Cortex of kidney (tissue), 1 donor: ENCODE measurements at places on chromosomes 6 and 20.

GRCh38 chr6:24072038-24072746, 53.8 kb upstream of the NRSN1 start:
- no peak for DNase-seq

DNA sequence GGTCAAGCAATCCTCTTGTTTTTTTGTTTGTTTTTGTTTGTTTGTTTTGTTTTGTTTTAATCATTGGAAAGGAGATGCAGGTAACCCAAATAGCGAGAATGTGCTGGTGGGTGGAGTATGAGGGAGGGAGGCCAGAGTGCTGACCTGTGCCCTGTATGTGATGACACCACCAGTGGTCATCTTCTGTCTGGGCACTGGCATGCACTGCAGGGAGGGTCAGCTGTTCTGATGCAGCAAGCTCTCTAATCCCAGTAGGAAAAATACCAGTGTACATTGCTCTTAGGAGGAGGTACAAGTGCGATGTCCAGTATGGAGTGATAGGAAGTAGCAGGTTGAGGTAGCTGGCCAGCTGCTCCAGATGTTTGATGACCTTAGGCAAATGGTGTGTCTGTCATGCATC, 2.9 kb upstream of the CST1 start:
- DNase-seq: no peak

DNA sequence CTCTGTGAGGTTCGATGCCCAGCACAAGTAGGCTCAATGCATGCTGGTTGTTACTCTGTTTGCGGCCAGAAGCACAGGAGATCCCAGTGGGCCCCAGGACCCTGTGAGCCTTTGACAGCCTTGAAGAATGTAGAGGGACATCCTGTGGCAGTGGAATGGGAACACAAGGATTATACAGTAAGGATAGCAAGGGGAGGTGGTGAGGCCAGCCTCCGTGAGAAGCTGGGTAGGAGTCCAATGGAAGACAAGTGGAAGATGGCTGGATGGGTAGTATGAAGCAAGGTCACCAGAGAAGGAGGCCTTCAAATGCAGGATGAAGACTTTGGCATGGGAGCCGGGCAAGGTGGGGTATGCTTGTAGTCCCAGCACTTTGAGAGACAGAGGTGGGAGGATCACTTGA, 622.9 kb upstream of the CDH4 start:
- no peak for DNase-seq

DNA sequence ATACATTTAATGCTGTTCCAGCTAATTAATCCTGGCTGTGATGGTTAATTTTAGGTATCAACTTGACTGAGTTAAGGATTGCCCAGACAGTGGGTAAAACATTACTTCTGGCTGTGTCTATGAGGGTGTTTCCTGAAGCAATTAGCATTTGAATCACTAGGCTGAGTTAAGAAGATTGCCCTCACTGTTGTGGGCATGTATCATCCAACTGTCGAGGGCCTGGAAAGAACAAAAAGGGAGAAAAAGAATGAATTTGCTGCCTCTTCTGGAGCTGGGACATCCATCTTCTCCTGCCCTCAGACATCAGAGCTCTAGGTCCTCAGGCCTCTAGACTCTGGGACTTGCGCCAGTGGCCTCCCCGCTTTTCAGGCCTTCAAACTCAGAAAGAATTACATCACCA, 34.3 kb downstream of the SDHAF4 start:
- no peak for DNase-seq

DNA sequence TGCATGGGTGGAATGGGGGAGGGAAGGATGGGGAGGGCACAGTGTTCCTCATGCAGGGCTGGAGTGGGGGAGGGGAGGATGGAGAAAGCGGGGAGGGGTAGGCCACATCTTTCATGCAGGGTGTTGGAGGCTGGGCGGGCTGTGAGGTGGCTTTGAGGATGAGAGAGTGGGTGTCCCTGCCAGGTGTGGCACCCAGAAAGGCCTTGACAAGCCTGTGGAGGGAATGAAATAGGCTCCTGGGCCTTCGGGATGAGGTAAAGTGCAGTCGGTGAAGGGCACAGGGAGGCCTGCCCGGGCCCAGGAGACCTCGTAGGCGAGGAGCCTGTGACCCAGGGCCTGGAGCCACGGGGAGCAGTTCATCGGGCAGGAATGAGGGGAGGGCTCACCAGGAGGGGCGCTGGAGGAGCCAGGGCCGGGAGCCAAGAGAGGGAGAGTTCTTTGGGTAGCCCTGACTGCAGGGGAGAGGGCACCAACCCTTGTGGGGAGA, 7.6 kb downstream of the CEBPB start:
- no peak for DNase-seq

DNA sequence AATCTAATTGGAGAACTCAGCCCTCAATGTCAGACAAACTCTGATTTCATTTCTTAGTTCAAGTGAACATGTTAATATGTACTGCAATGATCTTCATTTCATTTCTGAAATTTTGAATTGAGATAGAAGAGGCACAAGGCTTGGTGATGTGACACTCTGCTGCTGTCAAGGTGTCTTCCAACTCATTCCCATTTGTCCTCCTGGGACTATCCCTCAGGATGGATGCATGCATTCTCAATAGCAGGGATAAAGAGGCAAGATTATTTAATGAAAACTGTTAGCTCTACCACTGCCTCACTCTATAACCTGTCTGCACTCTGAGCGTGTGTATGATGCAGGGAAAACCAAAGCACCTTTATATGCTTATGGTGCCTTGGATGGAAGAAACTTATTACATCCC, 78.7 kb downstream of the PLCB1 start:
- DNase-seq: no peak

- DNase-seq: no peak
Measured at GRCh38 chr6:94215552-94215951, 796.2 kb upstream of the EPHA7 start.

DNA sequence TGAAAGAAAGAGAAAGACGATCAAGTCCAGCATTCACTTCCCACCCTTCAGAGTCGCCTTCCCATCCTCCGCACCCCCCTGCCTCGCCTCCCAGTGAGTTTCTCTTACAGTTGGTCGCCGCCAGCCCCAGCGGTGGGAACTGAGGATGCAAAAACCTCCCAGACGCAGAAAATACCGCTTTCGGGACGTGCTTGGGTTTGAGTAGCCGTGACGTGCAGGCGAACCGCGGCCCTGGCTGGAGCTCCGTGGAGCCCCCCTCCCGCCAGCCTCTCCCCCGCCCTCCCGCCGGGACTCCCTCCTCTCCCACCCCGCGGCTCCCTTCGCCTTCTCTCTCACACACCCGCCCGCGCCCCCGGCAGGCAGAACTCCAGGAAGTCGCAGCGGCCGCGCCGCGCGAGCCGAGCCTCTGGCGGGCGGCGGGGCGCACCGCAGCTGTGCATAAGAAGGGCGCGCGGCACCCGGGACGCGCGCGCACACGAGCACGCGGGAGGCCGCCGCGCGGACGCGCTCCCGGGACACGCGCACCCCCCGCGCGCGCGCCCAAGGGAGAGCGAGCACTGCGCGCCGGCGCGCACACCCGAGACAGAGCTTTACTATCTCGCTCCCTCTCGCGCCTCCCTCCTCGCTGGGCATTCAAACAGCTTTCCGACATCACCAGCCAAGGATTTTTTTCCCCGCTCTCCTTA, at the start of gene ADGRB3:
Gene ADGRB3, plus strand, starts transcription at position 557 of the 686 bp plus-strand sequence. CDS start 3,394 bp downstream, outside the sequence.
- DNase-seq: no peak

GRCh38 chr20:3970016-3970415, 45.3 kb downstream of the RNF24 start:
- DNase-seq: no peak

- no peak for DNase-seq
Measured at GRCh38 chr6:160881148-160881808, 110.3 kb upstream of the MAP3K4 start.

DNA sequence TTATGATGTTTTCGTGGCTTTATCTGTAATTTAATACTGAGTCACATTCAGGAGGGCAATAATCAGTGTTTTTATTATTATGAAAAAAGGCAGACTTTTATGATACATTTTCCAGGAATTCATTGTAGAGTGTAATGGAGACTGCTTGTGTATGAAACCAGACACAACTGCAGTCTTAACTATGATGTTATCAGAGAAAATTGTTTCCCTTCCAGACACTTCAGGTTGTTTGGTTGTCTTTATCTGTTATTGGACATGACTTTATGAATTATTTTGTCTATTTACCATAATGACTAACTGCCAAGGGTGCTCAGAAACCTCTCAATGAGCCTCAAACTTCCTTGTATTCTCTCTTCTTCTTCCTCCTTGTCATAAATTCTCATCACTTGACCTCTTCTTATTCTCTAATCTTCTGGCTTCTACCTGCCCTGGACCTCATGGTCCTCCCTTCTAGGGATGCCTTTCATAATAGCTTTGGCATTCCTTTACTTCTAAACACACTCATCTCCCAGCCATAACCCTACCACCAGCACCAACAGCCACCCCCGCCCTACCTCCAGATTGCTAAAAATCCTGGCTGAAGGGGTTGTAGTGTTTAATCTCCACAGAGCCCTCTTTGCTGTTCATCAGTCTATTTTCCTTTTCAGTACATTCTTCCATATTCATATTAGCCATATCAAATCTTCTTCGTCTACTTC, 492.5 kb downstream of the CDKAL1 start:
- DNase-seq: no peak

GRCh38 chr20:62608218-62608565, 34.1 kb upstream of the SLCO4A1 start:
- DNase-seq: no peak

DNA sequence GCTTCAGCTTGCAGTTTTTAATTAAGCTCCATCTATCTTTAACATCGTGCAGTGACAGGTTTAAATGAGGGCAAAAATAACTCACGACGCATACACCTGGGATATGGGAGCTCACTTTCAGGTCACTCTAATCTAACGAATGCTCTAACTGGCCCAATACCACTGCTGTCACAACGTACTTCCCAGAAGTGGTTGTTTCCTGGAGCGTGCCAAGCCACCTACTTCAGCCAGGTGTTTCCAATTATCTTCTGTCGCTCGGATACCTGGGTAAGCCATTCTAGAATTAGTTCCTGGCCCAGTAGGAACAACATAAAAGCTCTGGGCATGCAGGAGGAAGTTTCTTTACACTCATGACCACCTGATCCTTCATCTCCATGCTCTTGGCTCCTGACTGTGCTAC, 147.4 kb downstream of the FOXC1 start:
- DNase-seq: no peak

DNA sequence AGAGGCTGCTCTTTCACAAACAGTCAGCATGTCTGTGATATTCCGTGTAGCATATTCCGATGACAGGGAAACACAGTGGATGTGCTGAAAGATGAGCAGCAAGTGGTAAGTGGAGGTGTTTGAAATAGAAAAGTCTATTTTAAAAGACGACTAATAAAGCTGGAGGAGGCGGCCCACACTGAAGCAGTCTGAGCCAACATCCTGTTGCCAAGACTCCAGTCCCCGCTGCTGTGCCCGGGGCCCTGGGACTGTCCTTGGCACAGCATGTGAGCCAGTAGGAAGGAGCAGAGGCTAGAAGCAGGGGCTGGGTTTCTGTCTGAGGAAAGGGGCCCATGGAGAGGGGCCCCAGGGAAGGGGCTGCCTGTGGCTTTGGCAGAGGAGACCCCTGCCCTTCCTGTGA, 351.5 kb upstream of the CHD6 start:
- no peak for DNase-seq

DNA sequence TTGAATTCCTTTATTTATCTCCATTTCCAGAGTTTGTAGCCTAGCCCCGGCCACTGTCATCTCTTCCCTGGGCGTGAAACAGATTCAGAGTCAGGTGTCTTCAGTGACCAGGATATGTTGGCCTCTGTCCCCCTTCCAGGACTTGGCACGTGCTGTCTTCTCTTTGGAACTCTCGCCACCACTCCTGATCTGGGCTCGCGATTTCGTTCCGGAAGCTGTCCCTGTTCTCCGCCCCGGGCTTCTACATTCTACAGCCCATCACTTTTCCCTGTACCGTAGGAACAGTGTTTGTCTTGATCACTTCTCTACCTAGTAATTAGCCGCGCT, 739 bp downstream of the GSS start:
- DNase-seq: no peak

DNA sequence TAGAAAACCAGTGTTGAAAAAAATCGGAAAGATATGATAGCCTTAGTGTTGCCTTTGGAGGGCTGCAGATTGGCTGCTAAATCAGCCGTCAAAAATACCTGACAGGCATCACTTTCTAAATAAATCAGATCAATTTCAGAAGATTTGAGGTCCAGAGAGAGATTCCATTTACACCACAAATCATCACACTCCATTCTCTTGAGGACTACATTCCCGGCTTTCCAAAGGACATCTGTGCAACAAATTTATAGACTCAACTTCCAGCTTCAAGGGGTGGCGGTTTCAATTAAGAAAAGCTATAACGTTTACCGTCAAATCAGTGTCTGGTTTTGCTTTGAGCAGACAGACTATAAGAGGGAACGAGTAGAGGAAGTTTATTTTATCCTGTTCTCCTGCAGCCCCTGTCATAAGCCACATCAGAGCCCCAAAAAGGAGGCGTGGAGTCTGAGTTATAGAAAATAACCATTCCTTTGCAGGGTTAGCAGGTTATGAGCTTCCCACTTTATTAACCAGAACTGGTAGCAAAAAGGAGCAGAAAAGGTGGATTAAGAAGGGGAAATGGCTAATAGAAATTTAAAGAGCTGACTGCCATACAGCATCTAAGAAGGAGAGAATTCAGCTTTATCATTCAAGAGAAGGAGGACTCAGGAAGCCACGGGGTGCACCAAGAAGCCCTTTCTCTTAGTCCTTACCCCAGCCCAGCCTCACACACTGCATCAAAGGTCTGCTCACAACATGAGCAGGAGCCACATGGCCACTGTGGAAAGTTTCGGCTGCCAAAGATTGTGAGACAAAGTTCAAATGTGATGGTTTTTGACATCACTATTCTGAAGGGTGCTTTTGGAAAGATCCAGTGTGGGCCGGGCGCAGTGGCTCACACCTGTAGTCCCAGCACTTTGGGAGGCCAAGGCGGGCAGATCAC, 12.9 kb upstream of the UQCC2 start:
- no peak for DNase-seq

DNA sequence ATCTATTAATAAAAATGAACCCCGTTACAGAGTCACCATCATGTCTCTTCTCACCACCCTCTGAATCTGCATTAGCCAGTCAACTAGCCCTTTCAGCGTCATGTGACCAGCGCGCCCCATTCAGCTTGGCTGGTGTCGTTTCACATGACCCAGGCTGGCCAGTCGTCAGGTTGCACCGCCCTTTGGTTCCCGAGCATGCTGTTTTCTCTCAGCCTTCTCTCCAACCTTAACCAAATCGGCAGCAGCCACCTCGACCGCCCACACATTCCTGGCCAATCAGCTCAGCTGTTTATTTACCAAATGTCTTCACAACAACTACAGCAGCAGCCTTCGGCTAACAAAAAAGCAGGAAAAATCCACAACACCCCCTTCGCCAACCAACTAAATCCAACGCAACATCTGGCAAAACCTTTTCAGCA, 5.6 kb downstream of the SRSF3 start:
- DNase-seq: no peak

GRCh38 chr20:19531446-19531845, 226.6 kb upstream of the RIN2 start:
- DNase-seq: no peak

- no peak for DNase-seq
Measured at GRCh38 chr6:1849691-1850090, 240.0 kb downstream of the FOXC1 start.

GRCh38 chr6:156310701-156311100, 466.5 kb upstream of the ARID1B start:
- DNase-seq: no peak
